CD4-positive, CD25-positive, alpha-beta regulatory T cell (primary cell): ENCODE measurements at places on chromosomes 2 and 18. TPM values are rescaled to one million over a fixed set of nuclear protein-coding genes. Genes with fewer than 3 reads are reported as not detected.
A peak's percentile ranks its signal among the peaks of the same experiment; 100 is the strongest.

- peaks cover 4% of the 10 kb centered on the region for H3K27me3 ChIP-seq
- H3K4me1 ChIP-seq, result no peaks in the 10 kb centered on the region
- no peaks in the 10 kb centered on the region for H3K36me3 ChIP-seq
- no peak overlapping the region for H3K4me3 ChIP-seq
- DNase-seq, result no peak
- H3K27ac ChIP-seq, result no peak overlapping the region
Measured at GRCh38 chr2:149360106-149360505, 29.7 kb downstream of the LYPD6 start.

DNA sequence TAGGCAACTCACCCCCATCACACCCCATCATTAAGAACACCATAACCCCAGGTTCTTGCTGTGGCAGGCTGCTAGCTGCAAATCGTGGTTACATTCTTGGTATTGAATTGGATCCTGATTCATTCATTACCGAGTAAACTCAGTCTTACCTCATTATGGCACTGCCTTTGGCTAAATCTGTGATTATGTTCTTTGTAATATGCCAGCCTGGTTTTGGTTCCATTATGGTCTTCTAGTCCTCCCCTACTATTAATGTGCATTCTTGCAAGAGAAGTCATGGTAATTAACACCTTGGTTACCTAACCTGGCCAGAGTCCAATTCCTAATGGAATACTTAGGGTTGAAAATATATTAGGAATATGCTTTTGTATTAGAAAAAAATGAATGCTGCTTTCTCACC lies 258.9 kb upstream of the APCDD1 start:
- no peaks in the 10 kb centered on the region for H3K27me3 ChIP-seq
- no peaks in the 10 kb centered on the region for H3K36me3 ChIP-seq
- no peak overlapping the region for H3K27ac ChIP-seq
- no peak for DNase-seq

DNA sequence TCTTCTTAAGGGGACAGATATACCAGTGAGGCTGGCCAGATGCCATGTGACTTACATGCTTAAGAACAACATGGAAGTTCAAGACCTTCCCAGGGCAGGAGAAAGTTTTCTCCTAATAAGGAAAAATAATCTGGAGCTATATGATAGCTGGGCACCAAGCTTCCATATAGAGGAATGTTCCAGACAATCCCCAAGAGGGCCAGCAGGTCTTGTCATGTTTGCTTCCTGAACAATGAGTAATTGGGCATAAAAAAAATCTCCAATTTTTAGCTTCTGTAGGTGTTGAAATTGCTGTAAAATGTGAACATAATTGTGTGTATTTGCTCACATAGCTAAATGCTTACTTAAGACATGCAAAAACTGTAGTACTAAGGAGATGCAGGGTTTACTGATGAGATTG lies 809.5 kb upstream of the PIK3C3 start:
- H3K4me3 ChIP-seq, result no peak overlapping the region
- DNase-seq, result no peak
- H3K27me3 ChIP-seq, result no peaks in the 10 kb centered on the region
- H3K36me3 ChIP-seq, result no peaks in the 10 kb centered on the region

GRCh38 chr2:26911911-26912861 lies 58.3 kb upstream of the MAPRE3 start:
- H3K36me3 ChIP-seq, result no peaks in the 10 kb centered on the region
- DNase-seq, result no peak
- peaks cover 8% of the 10 kb centered on the region for H3K27me3 ChIP-seq
- H3K27ac ChIP-seq, result no peak overlapping the region
- H3K4me3 ChIP-seq, result no peak overlapping the region

DNA sequence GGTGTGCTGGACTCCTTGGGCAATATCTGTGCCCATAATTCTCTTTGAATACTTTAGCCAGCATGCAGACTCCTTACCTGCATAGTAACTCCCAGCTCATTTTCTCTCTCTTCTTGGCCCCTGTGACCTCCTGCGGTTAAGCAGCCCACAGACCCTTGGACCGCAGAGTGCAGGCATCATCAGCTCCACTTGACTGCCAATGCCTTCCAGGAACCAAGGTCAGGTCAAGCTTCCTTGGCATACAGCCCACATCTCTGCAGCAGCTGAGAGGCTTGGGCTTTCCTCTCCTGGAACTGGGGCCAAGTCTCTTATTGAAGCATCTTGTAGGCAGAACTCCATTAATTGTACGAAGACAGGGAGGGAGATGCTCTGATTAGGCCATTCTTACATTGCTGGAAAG lies 130.1 kb upstream of the PIEZO2 start:
- no peak overlapping the region for H3K27ac ChIP-seq
- no peaks in the 10 kb centered on the region for H3K36me3 ChIP-seq
- no peaks in the 10 kb centered on the region for H3K27me3 ChIP-seq

GRCh38 chr2:138090330-138090729 lies 126.1 kb downstream of the HNMT start:
- H3K36me3 ChIP-seq, result no peaks in the 10 kb centered on the region
- DNase-seq, result no peak
- no peak overlapping the region for H3K4me3 ChIP-seq
- H3K27me3 ChIP-seq, result no peaks in the 10 kb centered on the region
- H3K27ac ChIP-seq, result no peak overlapping the region
- H3K4me1 ChIP-seq, result no peaks in the 10 kb centered on the region

DNA sequence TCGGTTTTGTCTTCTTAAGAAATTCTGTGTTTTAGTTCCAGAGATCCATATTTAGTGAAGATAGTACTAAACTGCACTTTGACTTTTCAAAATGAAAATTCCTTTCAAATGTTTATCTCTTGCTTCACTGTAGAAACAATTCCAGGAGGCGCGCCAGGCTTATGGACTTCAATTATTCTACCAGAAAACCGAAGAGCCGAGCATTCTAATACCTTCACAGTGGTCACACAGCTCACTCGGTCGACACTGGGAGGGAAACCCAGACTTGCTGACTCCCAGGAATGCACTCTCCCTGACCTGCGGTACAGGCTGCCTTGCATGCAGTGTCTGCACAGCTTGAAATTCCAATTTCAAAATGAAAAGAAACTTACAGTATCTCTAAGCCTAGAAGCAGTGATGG lies 119.9 kb upstream of the PIEZO2 start:
- no peaks in the 10 kb centered on the region for H3K36me3 ChIP-seq
- H3K4me1 ChIP-seq, result no peaks in the 10 kb centered on the region
- no peak overlapping the region for H3K27ac ChIP-seq
- no peak for DNase-seq
- no peaks in the 10 kb centered on the region for H3K27me3 ChIP-seq

DNA sequence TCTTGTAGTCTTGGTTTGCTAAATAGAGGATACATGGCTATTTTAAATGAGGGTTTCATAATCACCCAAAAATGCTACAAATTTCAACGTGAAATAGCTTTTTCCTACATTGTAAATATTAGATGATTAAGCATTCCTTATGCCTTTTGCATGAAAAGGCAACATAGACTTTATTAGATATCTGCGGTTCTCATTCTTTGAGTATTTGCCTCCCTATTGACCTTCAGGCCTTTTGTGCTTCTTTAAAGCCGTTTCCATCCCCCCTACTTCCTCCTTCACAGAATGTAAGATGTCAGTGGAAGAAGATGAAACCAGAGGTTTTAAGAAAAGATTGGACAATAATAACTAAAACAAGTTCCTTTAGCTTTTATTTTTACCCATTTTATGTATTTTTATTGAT lies 144.1 kb downstream of the UBE2E3 start:
- no peaks in the 10 kb centered on the region for H3K27me3 ChIP-seq
- no peak for DNase-seq
- H3K4me3 ChIP-seq, result peak overlapping the region; percentile 72

GRCh38 chr2:16006537-16007166 lies 66.3 kb downstream of the MYCN start:
- no peaks in the 10 kb centered on the region for H3K36me3 ChIP-seq
- DNase-seq, result no peak
- H3K27ac ChIP-seq, result no peak overlapping the region
- peaks cover 3% of the 10 kb centered on the region for H3K27me3 ChIP-seq
- H3K4me1 ChIP-seq, result no peaks in the 10 kb centered on the region

- H3K36me3 ChIP-seq, result no peaks in the 10 kb centered on the region
- no peak overlapping the region for H3K27ac ChIP-seq
- H3K4me3 ChIP-seq, result no peak overlapping the region
Measured at GRCh38 chr2:85924522-85924921, 35.7 kb upstream of the ST3GAL5 start.

- DNase-seq, result no peak
- no peaks in the 10 kb centered on the region for H3K4me1 ChIP-seq
Measured at GRCh38 chr2:241906826-241907570, 37.5 kb downstream of the RTP5 start.

GRCh38 chr18:24878289-24878688 lies 417.9 kb downstream of the HRH4 start:
- H3K36me3 ChIP-seq, result no peaks in the 10 kb centered on the region
- no peaks in the 10 kb centered on the region for H3K4me1 ChIP-seq
- no peaks in the 10 kb centered on the region for H3K27me3 ChIP-seq
- no peak overlapping the region for H3K4me3 ChIP-seq
- H3K27ac ChIP-seq, result no peak overlapping the region

GRCh38 chr18:54004828-54005227 lies 219.6 kb downstream of the MBD2 start:
- H3K36me3 ChIP-seq, result no peaks in the 10 kb centered on the region
- H3K27ac ChIP-seq, result no peak overlapping the region
- no peak for DNase-seq
- H3K4me3 ChIP-seq, result no peak overlapping the region

DNA sequence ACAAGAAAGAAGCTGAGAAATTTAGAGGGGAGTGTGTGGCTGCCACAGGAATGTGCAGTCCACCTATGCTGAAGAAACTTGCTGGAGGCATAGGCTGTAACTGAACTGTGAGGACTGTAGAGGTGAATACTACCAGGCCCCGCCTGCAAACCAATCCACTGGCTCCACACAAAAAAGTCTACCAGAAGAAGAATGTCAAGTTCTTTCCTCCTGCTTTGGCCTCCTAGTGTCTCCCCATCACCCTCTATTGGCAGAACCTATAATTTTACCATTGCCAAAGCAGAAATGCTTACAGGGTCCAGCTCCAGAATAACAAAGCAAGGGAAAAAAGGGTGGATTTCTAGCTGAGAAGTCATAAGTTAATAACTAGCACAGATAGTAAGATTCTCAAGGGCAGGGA lies 5.9 kb upstream of the ATP5MC3 start:
- H3K27me3 ChIP-seq, result peaks cover 2% of the 10 kb centered on the region
- H3K36me3 ChIP-seq, result no peaks in the 10 kb centered on the region
- H3K4me3 ChIP-seq, result no peak overlapping the region
- DNase-seq, result peak; percentile 47
- no peak overlapping the region for H3K27ac ChIP-seq
- no peaks in the 10 kb centered on the region for H3K4me1 ChIP-seq

DNA sequence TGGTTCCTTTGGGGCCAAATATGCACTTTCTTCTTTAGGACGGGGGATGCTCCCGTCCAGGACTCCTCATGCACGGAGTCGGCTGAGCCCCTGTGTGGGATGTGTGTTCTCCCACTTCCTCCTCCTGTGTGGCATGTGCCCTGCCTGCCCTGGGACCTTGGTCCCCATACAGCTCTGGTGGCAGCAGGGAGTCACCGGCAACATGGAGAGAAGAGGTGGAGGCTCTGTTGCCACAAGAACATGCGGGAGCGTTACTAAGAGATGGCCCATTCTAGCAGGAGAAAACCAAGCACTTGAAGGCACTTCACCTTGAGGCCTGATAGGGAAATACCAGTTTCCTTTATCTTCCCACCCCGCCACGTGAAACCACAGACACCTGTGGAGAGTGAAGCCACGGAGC lies 98.0 kb downstream of the DDX1 start:
- H3K27ac ChIP-seq, result no peak overlapping the region
- H3K36me3 ChIP-seq, result no peaks in the 10 kb centered on the region
- no peak for DNase-seq
- no peak overlapping the region for H3K4me3 ChIP-seq

DNA sequence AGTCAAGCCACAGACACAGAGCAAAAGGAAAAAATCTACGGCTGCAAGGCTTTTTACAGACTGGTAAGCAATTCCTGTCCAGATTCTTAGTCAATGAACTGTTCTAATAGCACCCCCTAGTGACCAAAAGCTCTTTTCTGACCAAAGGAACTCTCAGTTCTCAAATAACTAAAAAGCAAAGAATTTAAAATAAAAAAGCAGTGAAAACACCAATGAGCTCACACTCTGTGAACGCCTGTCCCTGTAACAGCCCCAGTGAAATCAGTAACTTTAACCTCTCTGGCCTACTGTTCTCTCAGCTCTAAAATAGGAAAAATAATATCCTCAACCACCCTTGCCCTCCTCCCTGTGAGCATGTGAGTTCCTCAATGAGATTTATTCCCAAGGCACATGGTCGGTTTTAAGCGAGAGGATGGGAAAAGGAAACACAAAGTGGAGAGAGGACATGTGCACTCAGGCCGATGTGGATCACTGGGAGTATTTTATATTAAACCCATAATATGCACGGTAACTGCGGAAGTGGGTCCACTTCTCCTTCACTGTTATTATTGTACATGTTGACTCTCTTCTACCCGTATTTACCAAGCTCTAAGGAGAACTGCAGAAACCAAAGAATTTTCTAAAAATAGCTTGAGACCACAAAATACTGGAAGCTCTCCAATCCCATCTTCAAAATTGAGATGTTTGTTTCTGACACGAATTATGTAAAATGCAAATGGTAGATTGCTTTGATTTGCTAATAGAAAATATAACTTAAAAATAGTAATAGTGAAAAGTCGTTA lies 128.5 kb downstream of the STK39 start:
- peaks cover 49% of the 10 kb centered on the region for H3K36me3 ChIP-seq
- DNase-seq, result peak; percentile 48
- H3K27me3 ChIP-seq, result no peaks in the 10 kb centered on the region
- H3K27ac ChIP-seq, result no peak overlapping the region
- H3K4me1 ChIP-seq, result no peaks in the 10 kb centered on the region
- no peak overlapping the region for H3K4me3 ChIP-seq

- H3K4me3 ChIP-seq, result peak overlapping the region; percentile 100
- peaks cover 50% of the 10 kb centered on the region for H3K4me1 ChIP-seq
- no peaks in the 10 kb centered on the region for H3K27me3 ChIP-seq
- DNase-seq, result no peak
- H3K27ac ChIP-seq, result peak overlapping the region; percentile 91
- no peaks in the 10 kb centered on the region for H3K36me3 ChIP-seq
Measured at GRCh38 chr2:161139098-161139987, 20.9 kb upstream of the TANK start.

GRCh38 chr18:43830947-43831346 lies 553.7 kb upstream of the SYT4 start:
- no peak overlapping the region for H3K4me3 ChIP-seq
- H3K27ac ChIP-seq, result no peak overlapping the region
- no peaks in the 10 kb centered on the region for H3K4me1 ChIP-seq
- no peaks in the 10 kb centered on the region for H3K36me3 ChIP-seq
- DNase-seq, result no peak
- no peaks in the 10 kb centered on the region for H3K27me3 ChIP-seq

Gene GKN2
- not detected for total RNA-seq

Gene ALKAL2
- not detected for total RNA-seq

Gene CIB4
- total RNA-seq, result not detected

Gene MAP3K20
- 1.8 TPM for total RNA-seq

Gene BMP10
- total RNA-seq, result 0.57 TPM

Gene TMSB10
- 2,468 TPM for total RNA-seq

Gene FHL2
- 0.57 TPM for total RNA-seq

Gene LRATD1
- total RNA-seq, result not detected
